ENCODE measurements at places on chromosomes 7 and 10.

- no peak for DNase-seq
Measured at GRCh38 chr10:27759483-27760272, 14.1 kb upstream of the MKX start.

- DNase-seq = no peak
Measured at GRCh38 chr10:90920986-90921666, at the start of gene ANKRD1. Gene ANKRD1, minus strand, starts transcription at chr10:90921087. Its CDS starts 60 bp downstream, at chr10:90921027.

DNA sequence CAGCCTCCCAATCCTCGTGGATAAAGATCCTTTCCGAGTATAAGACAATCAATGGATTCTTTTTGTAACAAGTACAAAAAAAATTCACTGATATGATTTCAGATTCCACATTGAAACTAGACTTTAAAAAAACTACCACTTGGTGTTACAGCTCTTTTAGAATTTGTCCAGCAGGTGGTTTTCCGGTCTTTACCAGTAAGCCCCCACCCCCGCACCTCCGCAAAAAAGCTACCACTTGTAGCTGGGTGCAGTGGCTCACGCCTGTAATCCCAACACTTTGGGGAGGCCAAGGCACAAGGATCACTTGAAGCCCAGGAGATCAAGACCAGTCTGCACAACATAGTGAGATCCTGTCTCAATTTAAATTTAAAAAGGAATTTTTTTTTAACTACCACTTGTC lies 19.8 kb downstream of the IGF2BP3 start:
- DNase-seq = no peak

DNA sequence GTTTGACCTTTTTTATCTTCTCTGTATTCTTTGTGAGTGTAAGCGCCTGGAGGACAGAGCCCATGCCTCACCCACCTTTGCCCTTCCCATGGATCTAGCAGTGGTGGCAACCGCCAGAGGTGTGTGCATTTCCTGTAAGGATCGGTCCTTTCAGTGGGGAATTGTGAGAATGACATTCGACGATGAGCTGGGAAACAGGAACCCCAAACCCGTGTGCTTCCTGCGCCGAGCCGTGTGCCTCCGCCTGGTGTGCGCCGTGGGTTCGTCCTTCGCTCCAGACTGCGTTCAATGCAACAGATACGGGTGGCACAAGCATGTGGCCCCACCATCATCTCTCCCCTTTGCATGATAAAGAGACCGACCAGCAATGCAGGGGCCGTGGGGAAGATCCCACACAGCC lies 1.7 kb upstream of the DIP2C start:
- no peak for DNase-seq

DNA sequence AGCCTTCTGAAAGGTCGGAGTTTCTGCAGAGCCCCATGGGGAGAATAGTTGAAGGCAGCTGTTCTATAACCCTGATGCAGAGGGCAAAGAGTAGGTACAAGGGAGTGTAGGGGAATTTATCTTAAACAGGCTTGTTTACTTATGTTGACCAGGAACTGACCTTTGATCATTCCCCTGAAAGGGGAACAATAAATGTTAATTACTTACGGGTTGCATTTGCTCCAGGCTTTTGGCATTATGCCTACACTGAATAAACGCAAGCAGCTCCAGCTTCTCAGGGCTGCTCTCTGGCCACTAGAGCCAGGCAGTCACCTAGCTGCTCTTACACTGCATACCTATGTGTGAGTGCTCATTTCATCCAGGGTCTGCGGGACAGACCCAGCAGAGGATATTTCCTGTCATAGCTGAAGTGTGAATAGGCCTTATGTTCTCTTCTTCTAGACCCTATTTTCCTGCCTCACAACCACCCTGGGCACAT lies 26.9 kb upstream of the ABCA13 start:
- DNase-seq = peak; percentile 13

DNA sequence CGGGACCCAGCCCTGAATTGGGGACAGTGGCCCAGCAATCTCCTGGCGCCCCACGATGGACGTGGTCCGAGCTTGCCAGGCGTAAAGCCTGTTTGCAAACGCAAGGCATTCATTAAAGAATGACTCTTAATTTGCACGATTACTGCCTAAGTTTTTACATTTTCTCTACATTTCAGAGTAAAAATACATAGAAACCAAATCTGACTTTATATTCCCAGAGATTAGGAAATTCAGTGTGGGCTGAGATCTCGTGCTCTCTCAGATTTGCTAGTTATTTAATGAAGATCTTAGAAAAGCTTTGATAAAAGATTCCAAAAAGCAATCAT lies 337 bp upstream of the CCDC3 start:
- DNase-seq = no peak

- no peak for DNase-seq
Measured at GRCh38 chr10:110057456-110057855, 49.7 kb downstream of the ADD3 start.
